ENCODE measurements at places on chromosomes 3 and 15.
A peak's percentile ranks its signal among the peaks of the same experiment; 100 is the strongest.

- no peak for DNase-seq
Measured at GRCh38 chr3:171249245-171249644, 211.0 kb downstream of the TNIK start.

DNA sequence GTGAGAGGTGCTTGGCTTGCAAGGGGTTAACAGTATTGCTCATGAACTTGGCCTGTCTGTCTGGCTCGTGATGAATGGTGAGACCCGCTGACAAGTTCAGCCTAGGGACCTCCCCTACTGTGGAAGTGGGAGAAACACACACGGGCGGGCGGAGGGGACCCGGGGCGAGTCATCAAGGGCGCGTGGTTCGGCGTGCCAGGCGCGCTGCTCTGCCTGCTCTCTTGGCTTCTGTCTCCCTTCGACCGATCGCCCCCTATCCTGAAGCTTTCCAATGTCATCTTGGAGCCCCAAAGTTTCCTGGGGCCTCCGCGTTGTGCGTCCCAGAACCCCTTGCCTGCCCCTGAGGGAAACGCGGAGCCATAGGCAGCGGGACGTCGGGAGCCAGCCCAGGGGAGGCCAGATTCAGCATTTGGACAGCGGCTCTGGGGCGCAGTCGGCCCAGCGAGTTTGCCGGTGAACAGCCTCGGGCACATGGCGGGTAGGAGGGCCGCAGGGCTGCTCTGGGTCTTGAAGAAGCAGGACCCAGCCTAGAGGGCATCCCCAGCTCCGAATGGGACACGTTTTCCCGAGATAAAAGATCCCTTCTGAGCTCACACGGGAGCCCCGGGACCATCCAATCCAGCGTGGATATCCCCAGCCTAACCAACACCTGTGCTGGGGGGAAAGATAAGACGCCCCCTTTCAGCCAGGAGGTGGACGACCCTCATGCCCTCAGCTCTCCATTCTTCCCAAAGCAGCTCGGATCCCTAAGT is 27.0 kb upstream of the POLG start:
- DNase-seq, result peak; percentile 84

DNA sequence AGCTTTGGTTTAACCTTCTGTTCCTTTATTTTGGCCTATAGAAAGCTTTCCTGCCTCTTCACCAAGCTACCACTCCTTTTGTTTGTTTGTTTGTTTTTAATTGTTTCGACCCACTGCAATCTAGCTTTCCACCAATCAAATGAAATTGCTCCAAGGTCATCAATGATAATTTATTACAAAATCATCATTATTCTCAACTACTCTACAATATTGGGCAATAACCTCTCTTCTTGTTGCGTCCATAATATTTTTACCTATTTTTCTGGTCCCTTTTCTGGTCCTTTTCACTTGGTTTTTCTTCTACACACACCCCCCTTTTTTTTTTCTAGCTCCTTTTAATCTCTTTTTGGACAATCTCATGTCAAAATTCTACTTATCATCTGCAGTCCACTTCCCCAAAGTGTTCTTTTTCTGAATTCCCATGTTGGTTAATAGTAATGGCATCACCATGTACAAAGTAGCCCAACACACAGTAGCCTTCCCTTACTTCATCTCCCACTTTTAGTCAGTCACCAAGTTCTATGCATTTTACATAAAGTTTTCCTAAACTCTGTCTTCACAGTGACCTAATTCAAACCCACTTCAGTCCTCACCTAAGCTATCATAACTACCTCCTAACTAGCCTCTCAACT is 11.0 kb upstream of the ANKRD28 start:
- no peak for DNase-seq

- no peak for DNase-seq
Measured at GRCh38 chr3:29718661-29719065, 437.8 kb downstream of the RBMS3 start.

GRCh38 chr3:193599393-193599792 is 6.4 kb downstream of the OPA1 start:
- DNase-seq, result no peak

DNA sequence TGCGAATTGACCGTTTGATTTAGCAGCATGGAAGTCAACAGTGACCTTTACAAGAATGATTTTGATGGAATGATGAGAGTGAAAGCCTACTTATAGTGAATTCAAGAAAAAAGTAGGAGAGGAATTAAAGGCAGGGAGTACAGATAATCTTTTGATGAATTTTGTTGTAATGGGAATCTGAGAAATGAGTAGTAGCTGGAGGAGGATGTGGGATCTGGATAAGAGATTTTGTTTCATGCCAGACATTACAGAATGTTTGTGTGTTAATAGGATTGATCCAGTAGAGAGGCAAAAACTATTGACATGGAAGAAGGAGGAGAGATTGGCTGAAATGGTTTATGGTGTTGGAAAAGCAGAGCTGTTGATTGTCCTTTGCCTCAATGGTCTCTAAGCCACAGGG is 17.4 kb upstream of the ZNF609 start:
- no peak for DNase-seq

DNA sequence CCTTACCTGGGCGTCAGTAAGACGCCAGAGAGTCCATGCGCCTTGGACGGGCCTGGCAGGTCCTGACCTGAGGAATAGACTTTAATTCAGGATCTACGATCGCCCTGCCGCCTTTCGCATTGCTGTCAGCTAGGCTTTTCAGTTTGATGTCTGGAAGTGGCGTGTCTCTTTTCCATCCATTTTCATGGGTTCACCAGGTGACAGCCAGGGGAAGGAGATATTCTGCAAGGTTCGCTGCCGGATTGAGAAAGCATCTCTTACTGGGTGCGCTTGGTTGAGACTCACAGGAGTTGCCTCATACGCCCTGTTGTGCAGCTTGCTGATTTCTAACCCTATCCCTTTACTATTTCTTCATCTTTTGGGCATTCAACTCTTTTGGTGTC is 7.4 kb downstream of the EPHA3 start:
- no peak for DNase-seq

DNA sequence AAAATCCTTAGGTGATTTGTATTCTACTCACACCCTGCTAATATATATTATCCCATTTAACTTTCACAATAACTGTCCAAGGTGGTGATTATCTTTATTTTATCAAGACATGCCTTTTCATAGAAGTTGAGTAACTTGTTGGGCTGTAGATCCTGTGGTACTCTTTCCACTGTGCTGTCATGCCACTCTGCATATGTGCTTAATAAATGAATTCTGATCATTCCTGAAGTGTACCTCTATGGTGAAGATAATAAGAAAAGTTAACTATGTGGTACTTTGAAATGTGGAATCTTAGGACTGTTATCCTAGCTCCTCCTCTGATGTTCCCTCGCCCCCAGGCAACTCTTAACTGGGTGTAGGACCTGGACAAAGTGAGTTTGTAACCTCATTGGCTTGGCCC is 5.2 kb downstream of the SNRK start:
- DNase-seq, result no peak

All from GM13976 (cell line).